Fibroblast of the aortic adventitia (primary cell): ENCODE measurements at places on chromosomes 7 and 10. TPM values are rescaled to one million over a fixed set of nuclear protein-coding genes. Genes with fewer than 3 reads are reported as not detected.

GRCh38 chr7:107725138-107725740 lies 18.7 kb upstream of the CBLL1 start:
- DNase-seq: peak; percentile 83

- DNase-seq: no peak
Measured at GRCh38 chr7:4001742-4002141, 680.4 kb upstream of the FOXK1 start.

- DNase-seq: no peak
Measured at GRCh38 chr10:58013406-58013805, 254.3 kb downstream of the IPMK start.

- DNase-seq: peak; percentile 65
Measured at GRCh38 chr10:20858292-20859124, 38.6 kb downstream of the NEBL start.

DNA sequence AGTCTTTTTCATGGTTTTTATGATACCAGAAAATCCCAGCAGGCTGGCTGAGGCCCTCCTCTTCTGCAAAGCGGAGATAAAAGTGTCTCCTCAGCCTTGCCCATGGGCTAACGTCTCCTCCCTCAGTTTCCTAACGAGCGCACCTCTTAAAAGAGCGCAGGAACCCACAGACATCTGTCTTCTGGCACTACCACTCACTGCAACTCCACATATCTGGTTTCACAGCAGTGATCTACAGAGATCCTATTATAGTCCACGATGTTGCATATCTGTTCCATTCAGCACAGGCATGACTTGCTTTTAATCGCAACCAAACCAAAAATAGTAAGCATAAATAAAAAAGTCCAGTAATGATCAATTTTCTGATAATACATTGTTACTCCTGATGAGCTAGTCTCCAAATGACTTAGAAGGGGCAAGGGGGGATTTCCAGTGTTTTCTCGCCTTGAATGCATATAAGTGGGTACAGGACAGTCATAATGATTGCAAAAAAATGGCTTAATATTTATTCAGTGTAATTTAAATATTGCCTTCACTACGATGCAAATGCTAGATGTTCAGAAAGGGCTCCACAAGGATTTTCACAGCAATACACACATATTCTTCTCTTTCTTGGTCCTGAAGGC lies 20.9 kb downstream of the ANKRD22 start:
- DNase-seq: no peak

DNA sequence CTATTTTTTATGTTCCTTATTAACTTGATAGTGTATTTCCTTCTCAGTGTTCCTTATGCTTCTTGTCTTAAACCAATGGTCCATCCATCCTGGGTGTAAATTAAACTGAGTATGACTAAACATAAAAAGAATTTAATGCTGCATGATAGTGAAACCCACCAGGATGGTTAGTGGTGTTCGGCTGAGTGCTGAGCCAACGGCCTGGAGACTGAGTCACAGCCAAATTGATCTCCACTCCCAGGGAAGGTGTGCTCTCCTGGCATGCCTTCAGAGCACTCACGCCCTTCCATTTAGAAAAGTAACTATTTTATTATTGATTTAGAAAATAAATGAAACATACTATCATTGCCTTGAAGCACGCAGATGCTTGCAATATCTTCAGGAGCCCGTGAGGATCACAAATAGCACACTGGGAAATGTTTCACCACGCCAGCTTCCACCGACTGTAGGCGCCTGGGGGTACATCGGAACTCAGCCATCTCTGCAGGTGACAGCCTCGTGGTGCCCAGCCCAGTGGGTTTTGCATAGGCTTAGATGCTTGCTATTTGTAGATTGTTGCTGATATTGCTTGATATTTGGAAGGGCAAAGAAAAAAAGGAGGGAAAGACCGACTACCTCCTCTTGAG lies 40.0 kb upstream of the LOXL4 start:
- no peak for DNase-seq

Gene EN2
- total RNA-seq: under 0.01 TPM in 1 of 2 replicates, not detected in the other
